BJ (cell line): ENCODE measurements at places on chromosomes 4 and X.

DNA sequence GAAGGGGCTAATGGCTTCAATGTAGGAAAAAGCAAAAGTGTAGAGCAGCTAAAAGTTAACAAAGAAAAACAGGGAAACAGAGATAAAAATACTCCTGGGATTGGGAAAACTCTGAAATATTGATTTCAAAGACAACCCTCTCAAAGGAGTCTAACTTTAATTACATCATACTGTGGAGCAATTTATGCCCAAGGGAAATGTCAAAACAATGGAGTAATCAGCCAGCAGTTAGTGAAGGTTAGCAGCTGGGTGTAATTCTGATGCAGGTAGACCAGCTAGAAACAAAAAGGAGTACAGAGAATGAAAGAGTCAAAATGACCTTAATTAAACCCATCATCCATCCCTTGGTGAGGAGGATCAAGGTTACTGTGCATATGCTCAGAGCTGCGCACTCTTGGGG, 169.0 kb downstream of the ADAM29 start:
- DNase-seq, result no peak

- no peak for DNase-seq
Observed at GRCh38 chr4:87499403-87500091, 29.6 kb downstream of the SPARCL1 start.

DNA sequence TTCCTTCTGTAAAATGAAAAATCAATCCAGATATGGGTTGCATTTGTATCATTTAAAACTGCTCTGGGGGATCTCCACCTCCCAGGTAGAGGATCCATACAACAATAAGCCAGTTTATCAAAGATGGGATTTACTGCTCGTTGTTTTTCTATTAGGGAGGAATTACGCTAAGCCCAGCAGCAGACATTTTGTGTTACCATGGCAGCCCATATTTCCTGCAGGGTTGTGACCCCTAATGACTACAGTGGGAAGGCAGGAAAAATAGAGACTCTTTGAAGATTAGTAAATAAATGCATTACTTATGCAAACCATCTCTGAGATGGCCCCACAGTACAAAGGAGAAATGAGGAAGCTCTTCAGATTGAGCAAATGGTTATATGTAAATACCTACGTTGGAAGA, 253.4 kb upstream of the GPR101 start:
- no peak for DNase-seq

DNA sequence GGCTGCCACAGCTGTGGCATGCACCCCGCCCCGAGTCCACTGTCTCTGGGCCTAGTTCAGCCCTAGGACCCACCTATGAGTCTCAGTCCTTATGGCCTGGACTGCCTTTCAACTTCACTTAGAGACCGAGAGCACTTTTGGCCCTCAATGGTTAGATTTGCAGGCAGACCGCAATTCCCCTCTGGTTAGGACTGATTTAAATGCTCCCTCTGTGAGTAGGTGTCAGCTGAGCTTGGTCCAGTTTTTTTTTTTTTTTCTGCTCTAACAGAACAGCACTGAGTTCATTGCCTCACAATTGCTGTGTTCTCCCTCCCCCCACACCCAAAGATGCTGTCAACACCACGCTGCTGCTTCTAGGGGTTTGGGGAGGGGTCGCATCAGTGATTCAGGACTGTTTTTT, 143.2 kb downstream of the BMP15 start:
- no peak for DNase-seq

DNA sequence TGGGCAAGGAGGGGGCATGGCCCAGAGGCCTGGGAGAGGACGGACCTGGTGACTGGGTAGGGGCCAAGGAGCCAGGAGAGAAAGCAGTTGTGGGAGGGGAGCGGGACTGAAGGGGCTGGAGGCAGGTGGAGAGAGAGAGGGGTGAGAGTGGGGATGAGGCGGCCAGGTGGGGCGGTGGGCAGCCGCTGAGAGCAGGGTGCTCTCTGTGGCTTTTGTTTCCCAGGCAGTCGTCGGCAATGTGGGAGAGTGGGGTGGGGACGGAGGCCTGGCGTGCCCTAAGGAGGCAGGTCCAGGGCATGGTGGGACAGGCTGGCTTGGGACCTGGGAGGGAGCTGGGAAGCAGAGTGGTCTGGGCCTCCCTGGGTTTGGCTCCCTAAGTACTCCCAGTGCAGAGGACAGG, 3.2 kb upstream of the ATP2B3 start:
- DNase-seq, result no peak

DNA sequence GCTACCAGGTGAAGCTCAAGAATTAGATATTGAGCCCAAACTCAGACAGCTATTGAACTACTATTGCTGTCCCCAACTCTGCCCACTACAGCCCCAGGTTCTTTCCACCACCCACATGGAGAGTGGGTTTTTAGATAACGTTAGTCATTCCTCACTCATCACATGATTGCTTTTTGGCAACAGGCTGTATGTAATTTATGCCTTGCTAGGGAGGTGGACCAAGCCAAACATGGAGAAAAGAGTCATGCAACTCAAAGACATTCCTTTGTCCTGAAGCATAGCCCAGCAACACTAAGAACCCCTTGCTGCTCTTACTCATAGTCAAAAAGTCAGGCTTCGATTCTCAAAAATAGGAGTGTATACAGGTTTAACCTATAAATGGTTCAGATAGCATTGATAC, 275.9 kb upstream of the VCX3A start:
- DNase-seq, result peak; percentile 2
